ENCODE measurements at places on chromosomes 1 and 21. TPM values are rescaled to one million over a fixed set of nuclear protein-coding genes. Genes with fewer than 3 reads are reported as not detected.

AZIN2 gene
- total RNA-seq = 1.5 TPM

LIPI gene
- not detected for total RNA-seq

GRIK1 gene
- total RNA-seq = not detected

GRCh38 chr1:93694819-93695218 is 13.2 kb upstream of the BCAR3 start:
- H3K27ac ChIP-seq = peak overlapping the region; percentile 100
- no peak for DNase-seq
- H3K36me3 ChIP-seq = no peaks in the 10 kb centered on the region

DNA sequence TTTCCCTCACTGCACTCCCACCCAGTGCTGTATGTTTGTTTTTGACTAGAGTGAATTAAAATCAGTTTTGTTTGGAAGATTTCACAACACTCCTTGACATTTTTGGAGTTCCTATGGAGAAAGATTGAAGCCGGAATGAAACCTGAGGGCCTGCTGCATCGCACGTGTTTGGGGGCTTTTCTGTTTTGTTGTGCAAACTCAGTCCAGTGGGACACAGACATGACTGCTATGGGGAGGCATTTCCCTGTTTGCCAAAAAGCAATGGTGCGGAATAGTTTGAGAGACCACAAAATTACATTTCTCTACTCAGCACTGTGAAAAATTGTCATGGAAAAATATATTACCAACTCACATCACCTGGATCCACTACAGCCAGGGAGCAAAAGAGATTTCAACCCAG is 43.8 kb upstream of the KCNE2 start:
- H3K4me3 ChIP-seq = no peak overlapping the region
- H3K27me3 ChIP-seq = peaks cover 6% of the 10 kb centered on the region
- H3K27ac ChIP-seq = no peak overlapping the region
- DNase-seq = no peak
- no peaks in the 10 kb centered on the region for H3K4me1 ChIP-seq

Measured in GM23248 (cell line).